ENCODE measurements at places on chromosomes 4 and X.
A peak's percentile ranks its signal among the peaks of the same experiment; 100 is the strongest.

GRCh38 chr4:93617606-93618005 is 210.9 kb upstream of the ATOH1 start:
- DNase-seq: no peak

- DNase-seq: no peak
Observed at GRCh38 chr4:184203300-184203699, 14.4 kb downstream of the ENPP6 start.

DNA sequence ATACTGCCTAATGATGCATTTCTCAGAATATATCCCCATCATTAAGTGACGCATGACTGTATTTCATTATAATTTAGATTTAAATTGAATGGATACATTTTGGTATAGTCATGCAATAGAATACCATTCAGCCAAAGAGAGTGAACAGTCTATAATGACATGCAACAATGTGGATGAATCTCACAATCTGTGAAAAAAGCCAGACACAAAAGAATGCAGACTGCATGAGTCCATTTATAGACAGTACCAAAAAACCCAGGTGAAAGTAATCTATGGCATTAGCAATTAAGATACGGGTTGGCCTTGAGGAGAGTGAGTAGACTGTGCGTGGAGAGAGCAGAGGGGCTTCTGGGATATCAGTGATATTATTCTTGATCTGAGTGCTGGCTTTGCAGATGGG is 239.7 kb upstream of the PGRMC2 start:
- DNase-seq: no peak

DNA sequence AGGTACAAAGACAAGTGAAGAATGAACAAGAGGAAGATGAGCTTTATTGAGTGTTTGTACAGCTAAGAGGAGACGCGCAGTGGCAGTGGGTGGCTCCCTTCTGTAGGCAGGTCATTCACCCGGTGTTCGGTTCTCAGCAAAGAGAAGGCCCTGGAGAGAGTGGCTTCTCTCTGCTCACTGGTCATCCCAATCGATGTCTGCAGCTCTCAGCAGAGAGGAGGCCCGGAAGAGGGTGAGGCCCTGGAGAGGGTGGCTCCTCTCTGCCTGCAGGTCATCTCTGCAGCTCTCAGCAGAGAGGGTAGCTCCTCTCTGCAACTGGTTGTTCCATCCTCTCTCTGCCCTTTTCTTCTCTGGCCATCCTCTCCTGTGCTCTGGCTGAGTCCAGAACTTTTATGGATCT is 126.5 kb downstream of the UGT8 start:
- no peak for DNase-seq

GRCh38 chrX:55981603-55982002 is 250.6 kb upstream of the KLF8 start:
- no peak for DNase-seq

DNA sequence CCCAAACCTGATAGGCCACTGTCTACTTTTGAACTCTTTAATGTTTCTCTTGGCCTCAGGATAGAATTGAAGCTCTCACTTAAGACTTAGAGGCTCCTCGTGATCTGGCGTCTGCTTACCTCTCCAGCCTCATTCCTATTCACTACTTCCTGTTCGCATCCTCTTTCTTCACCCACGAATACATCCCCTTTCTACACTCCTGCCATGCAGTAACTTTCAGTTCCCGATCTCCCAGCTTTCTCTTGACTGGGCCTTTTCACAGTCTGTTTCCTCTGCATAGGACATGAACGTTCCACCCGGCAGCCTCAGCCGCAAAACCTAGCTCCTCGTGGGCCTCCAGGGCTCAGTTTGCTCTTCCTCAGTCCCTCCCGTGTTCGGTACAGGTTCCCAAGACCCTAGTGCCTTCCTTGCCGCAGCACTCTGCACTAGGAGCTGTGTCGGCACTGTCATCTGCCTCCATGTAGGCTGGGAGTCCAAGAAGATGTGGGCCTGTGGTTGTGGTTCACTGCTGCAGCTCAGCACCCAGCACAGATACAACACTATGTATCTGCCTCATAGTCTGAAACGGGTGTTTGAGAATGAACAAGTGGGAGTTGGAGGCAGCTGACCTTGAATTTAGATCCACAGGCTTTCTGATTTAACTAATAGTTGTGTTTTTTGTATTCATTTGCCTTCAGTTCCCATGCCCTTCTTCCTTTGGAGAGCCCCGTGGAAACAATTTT is 15.8 kb downstream of the RPL39 start:
- no peak for DNase-seq

DNA sequence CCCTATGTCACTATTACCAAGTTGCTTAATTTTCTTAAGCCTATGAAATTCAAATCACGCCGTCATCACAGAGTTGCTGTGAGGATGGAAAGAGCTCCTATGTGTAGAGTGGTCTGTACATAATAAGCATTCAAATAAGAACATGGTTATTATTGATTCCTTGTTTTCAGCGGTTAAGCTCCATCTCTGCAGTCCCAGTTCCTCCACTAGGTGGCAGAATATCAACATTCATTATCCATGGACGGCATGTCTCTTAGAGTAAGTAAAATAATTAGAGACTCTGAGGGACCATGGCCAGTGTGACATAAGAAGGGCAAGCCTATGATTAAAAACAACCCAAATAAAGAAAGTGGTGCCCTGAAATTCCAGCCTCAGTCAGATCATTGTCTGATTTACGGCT is 132.5 kb upstream of the NHS start:
- peak; percentile 55 for DNase-seq

DNA sequence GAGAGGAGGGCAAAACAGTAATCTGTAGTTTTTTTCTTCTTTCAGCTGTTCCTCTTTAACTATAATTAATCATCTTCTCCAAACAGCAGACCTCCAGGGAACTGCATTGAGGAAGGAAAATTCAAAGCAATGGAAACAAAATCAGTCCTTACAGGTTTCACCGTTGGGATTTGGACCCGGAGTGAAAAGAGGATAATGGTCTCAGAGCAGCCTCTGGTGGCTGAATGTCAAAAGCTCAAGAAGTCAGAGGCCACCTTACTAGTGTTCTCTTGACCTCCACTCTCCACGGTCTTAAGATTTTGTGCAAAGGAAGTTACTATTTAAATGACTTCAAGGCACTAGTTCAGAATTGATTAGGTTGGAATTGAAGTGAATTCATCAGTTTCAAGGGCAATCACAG is 16.0 kb upstream of the MID1 start:
- DNase-seq: peak; percentile 64

- no peak for DNase-seq
Observed at GRCh38 chr4:122541996-122542395, 78.9 kb downstream of the IL21 start.

- DNase-seq: no peak
Observed at GRCh38 chr4:37922328-37922727, 31.4 kb downstream of the TBC1D1 start.

- peak; percentile 28 for DNase-seq
Observed at GRCh38 chrX:122389005-122389404, 795.1 kb upstream of the GRIA3 start.

- DNase-seq: no peak
Observed at GRCh38 chrX:24990535-24990934, 25.2 kb downstream of the ARX start.

- peak; percentile 84 for DNase-seq
Observed at GRCh38 chr4:109921384-109921808, 8.7 kb downstream of the EGF start.

DNA sequence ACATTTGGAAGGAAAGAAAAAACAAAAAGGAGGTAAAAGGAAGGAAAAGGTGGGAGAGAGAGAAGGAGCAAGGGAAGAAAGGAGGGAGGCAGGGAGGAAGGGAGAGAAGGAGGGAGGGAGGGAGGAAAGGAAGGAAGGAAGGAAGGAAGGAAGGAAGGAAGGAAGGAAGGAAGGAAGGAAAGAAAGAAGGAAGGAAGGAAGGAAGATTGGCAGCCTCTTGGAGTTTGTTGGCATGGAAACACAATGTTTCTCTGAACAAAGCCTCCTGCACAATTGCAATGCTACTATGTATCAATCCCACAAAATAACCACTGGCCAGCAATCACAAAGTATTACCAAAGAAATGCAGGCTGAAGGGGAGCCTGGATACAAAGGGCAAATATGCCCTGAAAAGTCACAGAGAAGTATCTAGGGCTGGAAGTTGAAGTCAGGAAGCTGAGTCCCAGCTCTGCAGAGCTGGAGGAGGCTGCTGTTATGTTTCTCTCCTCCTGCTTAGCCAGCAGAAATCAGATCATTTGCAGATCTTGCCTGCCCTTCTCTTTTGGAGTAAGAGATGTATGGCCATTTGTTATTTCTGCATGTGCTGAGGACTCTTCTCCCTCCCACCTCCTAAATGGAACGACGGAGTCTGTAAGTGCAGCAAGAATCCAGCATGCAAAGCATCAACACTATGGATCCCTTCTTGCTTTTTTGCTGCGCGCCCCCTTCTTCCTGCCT is 195.9 kb upstream of the LDB2 start:
- DNase-seq: no peak
